ENCODE measurements at places on chromosomes 11 and 22. TPM values are rescaled to one million over a fixed set of nuclear protein-coding genes. Genes with fewer than 3 reads are reported as not detected.

GRCh38 chr11:11598243-11598642, 23.6 kb downstream of the GALNT18 start:
- no peaks in the 10 kb centered on the region for H3K27me3 ChIP-seq
- no peak overlapping the region for H3K27ac ChIP-seq
- no peak overlapping the region for H3K4me3 ChIP-seq
- H3K36me3 ChIP-seq = no peaks in the 10 kb centered on the region

DNA sequence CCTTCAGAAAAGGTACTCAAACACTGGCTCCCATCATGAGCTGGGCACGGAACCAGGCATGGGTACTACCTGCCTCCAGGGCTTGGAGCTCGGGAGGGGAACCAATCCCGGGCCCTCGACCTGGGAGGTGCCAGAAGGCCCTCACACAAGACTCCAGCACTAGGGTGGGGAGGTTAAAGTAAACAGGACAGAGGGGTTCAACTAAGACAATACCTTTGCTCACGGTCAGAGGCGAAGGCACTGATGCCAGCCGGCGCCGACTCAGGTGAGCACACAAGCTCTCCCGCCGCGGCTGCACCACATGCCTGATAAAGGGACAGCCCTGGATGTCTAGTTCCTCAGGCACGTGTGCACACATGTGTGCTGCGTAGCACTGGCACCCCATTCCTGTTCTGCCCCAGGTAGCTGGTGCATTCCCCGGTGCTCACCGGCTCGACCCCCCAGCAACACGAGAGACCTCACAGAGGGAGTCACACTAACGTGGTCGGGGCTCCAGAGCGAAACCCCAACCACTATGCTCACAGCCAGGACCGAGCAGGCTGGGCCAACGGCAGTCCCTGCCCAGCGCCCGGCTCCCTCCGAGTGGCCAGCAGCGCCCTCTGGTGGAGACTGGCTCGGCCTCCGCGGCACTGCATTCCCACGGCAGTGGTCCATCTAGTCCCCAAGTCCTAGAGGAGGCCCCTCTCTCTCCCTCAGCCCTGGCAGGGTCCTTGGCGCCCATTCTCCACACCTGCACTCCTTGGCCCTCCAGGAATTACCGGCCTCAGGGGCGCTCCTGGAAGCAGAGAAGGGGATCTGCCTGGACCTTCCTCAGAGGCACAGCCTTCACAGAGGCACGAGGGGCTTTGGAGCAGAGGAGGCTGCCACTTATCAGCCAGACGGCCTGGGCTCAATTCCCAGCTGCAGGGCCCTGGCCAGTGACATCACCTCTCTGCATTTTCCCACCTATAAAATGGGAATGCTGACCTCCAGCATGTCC, 28.8 kb upstream of the MOB2 start:
- H3K27ac ChIP-seq = peak overlapping the region; percentile 81
- DNase-seq = peak; percentile 93
- H3K4me1 ChIP-seq = peaks cover 46% of the 10 kb centered on the region

GRCh38 chr11:17933708-17934107, 79.1 kb downstream of the SERGEF start:
- no peaks in the 10 kb centered on the region for H3K36me3 ChIP-seq
- no peak overlapping the region for H3K27ac ChIP-seq
- DNase-seq = no peak
- no peak overlapping the region for H3K4me3 ChIP-seq
- no peaks in the 10 kb centered on the region for H3K4me1 ChIP-seq

- no peak overlapping the region for H3K4me3 ChIP-seq
- DNase-seq = no peak
- H3K27me3 ChIP-seq = no peaks in the 10 kb centered on the region
- H3K27ac ChIP-seq = no peak overlapping the region
Measured at GRCh38 chr22:30340911-30341685, 14.4 kb upstream of the TBC1D10A start.

The DEUP1 gene
- total RNA-seq = 1.1 TPM

DNA sequence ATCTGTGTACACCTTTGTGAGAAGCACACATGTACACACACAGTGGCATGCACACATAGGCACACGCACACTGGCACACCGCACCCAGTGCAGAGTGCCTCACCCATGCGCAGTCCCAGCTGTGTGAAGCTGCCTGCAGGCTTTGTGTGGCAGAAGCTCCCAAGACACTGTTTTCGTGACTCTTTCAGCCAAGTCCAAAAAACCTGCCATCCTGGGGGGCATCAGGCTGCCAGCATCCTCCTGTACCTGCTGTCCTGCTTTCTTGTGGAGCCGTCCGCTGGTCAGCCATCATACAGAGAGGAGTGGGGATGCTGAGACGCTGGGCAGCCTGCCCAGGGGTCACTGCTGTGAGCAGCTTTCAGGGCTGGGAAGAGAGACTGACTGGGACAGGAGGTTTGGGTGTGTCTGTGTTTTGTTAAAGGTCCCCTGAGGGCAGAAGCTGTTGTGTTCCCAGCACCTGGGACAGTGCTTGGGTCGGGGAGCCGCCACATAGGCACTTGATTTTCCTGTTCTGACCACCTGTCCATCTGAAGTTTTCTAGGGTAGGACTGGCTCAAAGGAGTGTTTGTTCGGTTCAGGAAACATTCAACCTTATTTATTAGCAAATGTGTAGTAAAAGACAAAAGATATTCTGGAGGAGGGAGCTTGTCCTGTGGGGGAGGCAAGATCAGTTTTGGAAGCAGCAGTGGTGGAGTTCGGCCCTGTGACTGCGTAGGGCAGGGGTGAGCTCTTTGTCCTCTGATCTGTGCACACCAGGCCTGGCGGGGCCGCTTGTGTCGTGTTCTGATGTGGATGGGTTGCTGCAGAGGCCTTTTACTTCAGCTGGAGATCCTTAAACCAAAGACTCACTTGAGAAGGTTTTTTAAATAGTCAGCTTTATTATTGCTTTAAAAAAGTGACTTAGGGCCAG, 29.7 kb downstream of the AP2A2 start:
- peaks cover 15% of the 10 kb centered on the region for H3K4me1 ChIP-seq
- no peaks in the 10 kb centered on the region for H3K27me3 ChIP-seq
- no peak overlapping the region for H3K27ac ChIP-seq
- H3K36me3 ChIP-seq = peaks cover 8% of the 10 kb centered on the region
- H3K4me3 ChIP-seq = no peak overlapping the region

The THRSP gene
- total RNA-seq = 7.2 TPM

DNA sequence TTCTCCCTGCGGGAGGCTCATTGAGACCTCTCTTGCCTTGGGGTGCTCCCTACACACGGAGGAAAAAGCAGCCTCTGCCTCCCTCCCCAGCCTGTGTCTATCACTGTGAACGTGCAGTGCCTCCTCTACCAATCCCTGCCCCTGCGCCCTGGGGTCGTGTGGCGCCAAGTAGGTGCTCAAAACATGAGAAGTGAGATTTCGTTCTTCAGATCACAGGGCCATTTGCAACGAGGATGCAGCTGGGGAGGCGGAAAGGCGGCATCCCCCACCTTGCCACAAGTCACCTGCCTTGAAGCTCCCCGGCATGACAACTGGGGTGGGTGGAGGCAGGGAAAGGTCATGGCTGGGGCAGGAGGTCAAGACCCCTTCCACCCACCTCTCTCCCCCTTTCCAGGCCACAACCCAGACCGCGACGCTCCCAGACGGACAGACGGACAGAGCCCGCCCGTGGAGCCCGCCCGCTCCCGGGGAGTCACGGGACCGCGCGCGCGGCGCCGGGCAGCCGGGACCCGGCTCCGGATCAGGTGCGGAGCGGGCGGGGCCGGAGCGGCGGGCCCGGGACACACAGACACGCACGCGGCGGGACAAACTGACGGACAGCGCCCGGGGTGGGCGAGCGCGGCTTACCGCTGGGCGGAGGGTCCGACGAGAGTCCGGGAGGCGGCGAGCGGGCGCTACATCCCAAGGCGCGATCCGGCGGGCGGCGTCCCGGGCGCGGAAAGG, 485 bp downstream of the KCNJ4 start:
- no peak overlapping the region for H3K4me3 ChIP-seq
- H3K27ac ChIP-seq = no peak overlapping the region
- H3K27me3 ChIP-seq = no peaks in the 10 kb centered on the region
- H3K4me1 ChIP-seq = peaks cover 14% of the 10 kb centered on the region
- DNase-seq = no peak
- no peaks in the 10 kb centered on the region for H3K36me3 ChIP-seq

The SEZ6L gene
- 0.13 TPM for total RNA-seq

DNA sequence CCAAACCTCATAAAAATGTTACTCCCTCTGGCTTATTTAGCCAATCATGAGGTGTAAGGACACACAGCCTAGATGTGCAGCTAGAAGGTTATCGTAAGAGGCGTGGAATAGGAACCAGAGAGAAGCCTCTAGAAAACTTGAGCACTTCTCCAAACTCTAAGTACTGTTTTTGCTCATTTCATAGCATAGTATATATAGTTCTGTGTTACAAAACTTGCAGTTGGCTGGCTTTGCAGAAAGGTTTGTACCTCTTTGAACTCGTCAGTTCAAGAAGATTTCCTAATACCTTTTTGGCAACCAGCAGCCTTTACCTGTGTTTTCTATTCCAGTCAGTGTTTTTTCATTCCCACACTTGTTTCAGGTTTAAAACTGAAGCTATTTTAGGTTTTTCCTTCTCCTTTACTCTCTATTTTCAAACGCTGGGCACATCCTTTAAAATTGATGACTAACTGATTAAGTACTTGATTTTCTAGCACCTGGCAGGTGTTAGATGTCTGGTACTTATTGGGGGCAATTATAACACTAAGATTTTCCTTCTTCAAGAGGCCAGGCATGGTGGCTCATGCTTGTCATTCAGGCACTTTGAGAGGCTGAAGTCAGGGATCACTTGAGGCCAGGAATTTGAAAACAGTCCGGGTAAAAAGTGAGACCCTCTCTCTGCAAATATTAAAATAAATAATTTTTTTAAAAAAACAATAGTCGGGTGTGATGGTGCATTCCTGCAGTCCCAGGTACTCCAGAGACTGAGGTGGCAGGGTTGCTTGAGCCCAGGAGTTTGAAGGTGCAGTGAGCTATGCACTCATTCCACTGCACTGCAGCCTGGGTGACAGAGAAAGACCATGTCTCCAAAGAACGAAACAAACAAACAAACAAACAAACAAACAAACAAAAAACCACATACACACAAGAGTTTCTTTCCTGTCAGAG, 125.2 kb downstream of the LRRC4C start:
- peak; percentile 43 for DNase-seq
- H3K36me3 ChIP-seq = no peaks in the 10 kb centered on the region
- no peaks in the 10 kb centered on the region for H3K27me3 ChIP-seq

DNA sequence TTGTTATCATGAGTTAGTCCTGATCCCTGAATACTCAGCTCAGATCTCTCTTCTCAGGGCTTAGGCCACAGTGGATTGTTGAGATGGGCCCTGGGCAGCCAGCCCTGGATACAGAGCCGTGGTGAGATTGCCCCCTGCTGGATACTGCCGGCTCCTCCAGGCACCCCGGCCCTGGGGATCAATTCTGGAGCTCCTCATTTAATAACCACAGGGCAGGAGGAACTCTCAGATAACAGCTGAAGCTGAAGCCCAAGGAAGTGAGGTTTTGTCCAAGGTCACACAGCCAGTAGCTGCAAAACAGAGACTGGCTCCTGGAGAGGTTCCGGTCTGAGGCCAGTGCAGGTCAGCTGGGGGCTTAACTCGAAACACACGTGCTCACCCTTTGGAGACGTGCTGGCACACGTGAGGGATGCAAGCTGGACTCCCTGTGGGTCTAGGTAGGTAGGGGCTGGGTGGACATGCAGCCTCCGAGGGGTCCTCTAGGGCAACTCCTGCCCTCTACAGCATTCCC, 16.0 kb downstream of the USH1C start:
- H3K27me3 ChIP-seq = no peaks in the 10 kb centered on the region
- DNase-seq = peak; percentile 59
- peaks cover 27% of the 10 kb centered on the region for H3K4me1 ChIP-seq
- no peaks in the 10 kb centered on the region for H3K36me3 ChIP-seq
- H3K4me3 ChIP-seq = no peak overlapping the region
- H3K27ac ChIP-seq = no peak overlapping the region

DNA sequence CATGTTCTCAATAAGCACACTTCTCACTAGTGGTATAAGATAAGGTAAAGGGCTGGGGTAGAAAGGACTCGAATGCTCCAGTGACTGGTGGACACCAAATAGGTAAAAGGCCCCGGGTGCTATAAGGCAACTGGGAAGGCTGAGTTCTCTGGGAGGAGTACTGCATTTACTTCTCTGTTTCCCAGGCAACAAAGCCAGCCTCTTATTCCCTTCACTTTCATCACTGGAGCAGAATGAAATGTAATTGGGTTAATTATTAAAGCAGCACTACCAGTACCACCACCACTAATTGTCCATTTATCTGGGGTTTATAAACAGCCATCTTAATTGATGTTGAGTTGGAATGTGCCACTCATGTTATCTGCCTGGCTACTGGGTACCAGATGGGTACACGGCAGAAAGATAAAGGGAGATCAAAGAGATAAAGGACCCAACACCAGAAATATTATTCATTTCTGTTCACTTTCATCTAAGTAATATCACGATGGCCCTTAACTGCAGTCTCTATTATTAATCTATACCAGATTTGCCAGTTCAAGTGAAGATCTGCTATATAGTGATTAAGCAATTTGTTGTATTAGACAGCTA, 94.4 kb upstream of the CHRM4 start:
- H3K36me3 ChIP-seq = no peaks in the 10 kb centered on the region
- peaks cover 16% of the 10 kb centered on the region for H3K4me1 ChIP-seq
- no peak for DNase-seq
- H3K27ac ChIP-seq = no peak overlapping the region
- no peaks in the 10 kb centered on the region for H3K27me3 ChIP-seq
- H3K4me3 ChIP-seq = no peak overlapping the region

The OR6T1 gene
- not detected for total RNA-seq

- H3K27me3 ChIP-seq = no peaks in the 10 kb centered on the region
- H3K27ac ChIP-seq = peak overlapping the region; percentile 91
- H3K36me3 ChIP-seq = no peaks in the 10 kb centered on the region
- DNase-seq = peak; percentile 99
- H3K4me1 ChIP-seq = peaks cover 18% of the 10 kb centered on the region
- H3K4me3 ChIP-seq = no peak overlapping the region
Measured at GRCh38 chr22:24189249-24190158, 8.2 kb downstream of the SUSD2 start.

The CD3G gene
- 1.2 TPM for total RNA-seq

The CD3E gene
- total RNA-seq = 4.3 TPM

The EP300 gene
- 163 TPM for total RNA-seq

DNA sequence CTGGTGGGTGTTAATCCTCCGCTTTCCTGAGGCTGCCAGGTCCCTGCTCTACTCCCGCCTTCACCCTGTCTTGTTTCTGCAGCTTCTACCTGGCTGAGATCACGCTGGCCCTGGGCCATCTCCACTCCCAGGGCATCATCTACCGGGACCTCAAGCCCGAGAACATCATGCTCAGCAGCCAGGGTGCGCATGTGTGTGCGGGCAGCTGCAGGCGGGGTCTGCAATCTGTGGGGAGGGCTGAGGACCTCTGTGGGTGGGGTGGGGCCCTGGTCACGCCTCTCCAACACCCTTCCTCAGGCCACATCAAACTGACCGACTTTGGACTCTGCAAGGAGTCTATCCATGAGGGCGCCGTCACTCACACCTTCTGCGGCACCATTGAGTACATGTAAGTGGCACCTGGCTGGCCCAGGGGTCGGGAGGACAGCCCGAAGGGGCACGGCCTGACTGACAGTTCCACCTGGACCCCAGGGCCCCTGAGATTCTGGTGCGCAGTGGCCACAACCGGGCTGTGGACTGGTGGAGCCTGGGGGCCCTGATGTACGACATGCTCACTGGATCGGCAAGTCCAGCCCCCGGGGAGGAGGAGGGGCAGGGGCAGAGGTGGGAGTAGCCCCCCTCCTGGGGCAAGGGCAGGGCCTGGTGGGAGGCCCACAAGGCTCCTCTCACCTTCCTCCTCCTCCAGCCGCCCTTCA, 4.5 kb downstream of the RPS6KB2 start:
- peaks cover 14% of the 10 kb centered on the region for H3K4me1 ChIP-seq
- DNase-seq = no peak
- H3K27me3 ChIP-seq = no peaks in the 10 kb centered on the region
- no peak overlapping the region for H3K4me3 ChIP-seq
- peaks cover 40% of the 10 kb centered on the region for H3K36me3 ChIP-seq
- no peak overlapping the region for H3K27ac ChIP-seq

The GCAT gene
- 33.3 TPM for total RNA-seq

The OR51A4 gene
- not detected for total RNA-seq

- no peak overlapping the region for H3K4me3 ChIP-seq
- H3K27ac ChIP-seq = no peak overlapping the region
Measured at GRCh38 chr11:12705874-12706273, 31.7 kb downstream of the TEAD1 start.

Measured in thyroid gland (tissue), 4 donors.